ENCODE measurements at places on chromosomes 1 and 21. TPM values are rescaled to one million over a fixed set of nuclear protein-coding genes. Genes with fewer than 3 reads are reported as not detected.

DNA sequence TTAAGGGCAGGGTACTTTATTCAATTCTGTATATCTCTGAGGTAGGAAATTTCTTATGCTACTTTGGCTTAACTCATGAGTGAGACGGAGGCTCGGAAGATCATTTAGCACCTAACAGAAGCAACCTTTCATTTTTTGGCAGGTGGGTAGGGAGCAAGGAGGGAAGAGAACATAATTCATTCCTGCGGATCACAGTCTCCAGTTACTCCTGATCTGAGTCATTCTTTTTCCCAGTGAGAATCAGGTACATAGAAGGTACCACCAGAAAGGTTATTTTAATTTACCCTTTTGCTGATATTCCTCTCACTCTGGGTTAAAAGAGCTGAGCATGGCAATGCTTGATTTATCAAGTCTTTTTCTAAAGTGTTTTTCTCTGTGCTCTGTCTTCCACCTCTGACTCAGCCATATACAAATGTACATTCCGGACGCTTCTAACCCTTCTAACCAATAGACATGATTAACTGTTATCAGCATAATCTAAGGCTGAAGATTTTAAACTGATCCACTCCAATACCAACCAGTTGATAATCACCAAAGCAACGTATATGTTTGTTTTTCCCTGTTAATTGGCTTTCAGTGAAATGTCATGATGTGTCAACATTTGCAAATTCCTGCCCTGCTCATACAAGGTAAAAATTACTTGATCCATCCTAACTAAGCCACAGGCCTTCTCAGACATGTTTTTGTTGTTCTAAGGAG, 271.7 kb downstream of the DUSP10 start:
- no peak for DNase-seq

- DNase-seq, result no peak
Observed at GRCh38 chr1:201006450-201006849, 17.1 kb downstream of the KIF21B start.

DNA sequence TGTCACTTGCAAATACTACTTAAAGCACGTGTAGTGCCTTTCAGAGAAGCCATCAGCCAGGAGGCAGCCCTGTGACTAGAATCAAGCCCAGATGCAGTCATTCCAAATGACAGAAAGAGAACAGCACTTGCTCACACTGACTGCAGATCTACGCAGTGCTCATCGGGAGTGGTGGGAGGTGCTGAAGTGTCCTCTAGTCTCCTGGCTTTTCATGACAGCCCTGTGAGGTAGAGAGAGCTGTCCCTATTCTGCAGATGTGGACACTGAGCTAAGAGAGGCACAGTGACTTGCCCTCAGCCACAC, 62.3 kb upstream of the EDN2 start:
- no peak for DNase-seq

- no peak for DNase-seq
Observed at GRCh38 chr1:171841931-171842761, 848 bp downstream of the DNM3 start.

GRCh38 chr1:19427087-19427781, 58.1 kb downstream of the CAPZB start:
- no peak for DNase-seq

DNA sequence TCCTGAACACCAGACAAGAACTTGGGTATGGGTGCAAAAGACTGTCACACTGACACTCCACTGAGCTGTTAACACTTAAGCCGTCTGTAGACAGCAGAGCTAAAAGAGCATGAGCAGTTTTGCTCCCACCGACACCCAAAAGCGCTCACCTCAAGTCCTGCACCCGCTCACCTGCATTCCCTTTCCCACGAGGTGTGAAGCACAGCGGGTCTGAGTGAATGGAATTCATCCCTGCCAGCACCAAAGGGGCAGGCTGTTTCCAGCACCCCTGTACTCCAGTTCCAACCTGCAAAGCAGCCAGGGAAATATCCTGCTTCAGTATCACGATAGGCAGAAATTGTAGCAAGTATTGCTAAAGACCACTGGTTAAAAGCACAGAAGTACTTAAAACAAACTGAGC, 28.8 kb downstream of the KRTAP21-3 start:
- no peak for DNase-seq

- peak; percentile 92 for DNase-seq
Observed at GRCh38 chr1:203673550-203674411, 47.1 kb downstream of the ATP2B4 start.

- no peak for DNase-seq
Observed at GRCh38 chr1:204859861-204860267, 10.8 kb upstream of the NFASC start.

DNA sequence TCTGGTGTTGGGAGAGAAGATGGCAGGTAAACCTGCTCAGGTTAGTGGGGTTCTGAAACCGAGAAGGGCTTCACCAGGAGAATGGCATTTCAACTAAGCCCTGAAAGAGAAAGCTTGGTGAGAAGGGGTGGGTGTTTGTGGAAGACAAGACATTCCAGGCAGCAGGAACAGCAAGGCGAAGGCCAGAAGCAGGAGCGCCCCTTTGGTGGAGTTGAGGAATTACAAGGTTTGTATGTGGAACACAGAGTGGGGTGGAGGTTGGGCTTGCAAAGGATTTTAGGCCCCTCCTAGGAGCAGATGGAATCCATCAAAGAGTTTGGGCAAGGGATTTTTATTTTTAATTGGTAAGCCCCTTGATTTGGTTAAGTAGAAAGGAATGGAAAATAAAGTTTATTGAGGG, 24.8 kb upstream of the ELOA start:
- no peak for DNase-seq

DNA sequence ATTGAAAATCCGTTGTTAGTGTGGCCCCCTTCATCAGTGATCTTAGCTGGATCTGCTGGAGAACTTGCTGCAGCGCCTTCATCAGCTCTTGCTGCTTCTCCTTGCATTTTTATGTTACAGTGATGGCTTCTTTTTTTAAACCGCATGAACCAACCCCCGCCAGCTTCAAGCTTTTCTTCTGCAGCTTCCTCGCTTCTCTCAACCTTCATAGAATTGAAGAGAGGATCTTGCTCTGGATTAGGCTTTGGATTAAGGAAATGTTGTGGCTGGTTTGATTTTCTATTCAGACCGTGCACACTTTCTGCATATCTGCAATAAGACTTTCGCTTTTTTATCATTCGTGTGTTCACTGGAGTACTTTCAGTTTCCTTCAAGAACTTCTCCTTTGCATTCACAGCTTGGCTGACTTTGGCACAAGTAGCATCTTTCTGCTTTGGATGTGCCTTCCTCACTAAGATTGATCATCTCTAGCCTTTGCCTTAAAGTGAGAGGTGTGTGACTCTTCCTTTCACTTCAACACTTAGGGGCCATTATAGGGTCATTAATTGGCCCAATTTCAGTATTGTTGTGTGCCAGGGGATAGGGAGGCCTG, 13.1 kb downstream of the RNF187 start:
- no peak for DNase-seq

DNA sequence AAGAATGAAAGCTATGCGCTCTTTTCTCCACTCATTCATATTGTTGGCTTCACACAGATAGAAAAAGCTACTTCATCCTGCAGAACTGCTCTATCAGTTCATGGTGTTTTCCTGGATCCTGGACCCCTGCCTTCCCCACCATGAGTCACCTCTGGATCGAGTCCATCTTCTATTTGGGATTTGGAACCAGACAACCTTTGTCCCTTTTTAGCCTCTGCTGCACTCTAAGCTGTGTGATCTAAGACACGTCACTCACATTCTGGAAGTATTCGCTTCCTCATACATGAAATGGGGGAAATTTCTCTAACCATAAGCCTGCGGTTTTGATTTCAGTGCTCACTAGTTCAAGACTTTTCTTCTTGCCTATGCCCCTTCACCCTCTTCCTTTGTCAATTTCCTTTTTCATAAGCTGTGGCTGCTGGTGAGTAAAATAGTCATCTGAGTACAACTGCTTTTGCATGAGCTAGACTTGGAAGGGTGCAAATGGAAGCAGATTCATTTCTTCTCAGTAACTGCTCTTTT, 14.1 kb upstream of the DEGS1 start:
- DNase-seq, result peak; percentile 68

INTS11 gene
- 76.0 TPM for total RNA-seq

CFH gene
- 74.6 TPM for total RNA-seq

PLA2G2A gene
- total RNA-seq, result not detected

HPCA gene
- not detected for total RNA-seq
